CD4-positive, alpha-beta T cell treated with Interleukin-21 for 1 hour (primary cell): ENCODE measurements at places on chromosomes 16 and 17.
A peak's percentile ranks its signal among the peaks of the same experiment; 100 is the strongest.

GRCh38 chr17:30241051-30241450, 5.6 kb upstream of the SLC6A4 start:
- no peak for DNase-seq

- DNase-seq, result no peak
Measured at GRCh38 chr16:11087691-11088073, 143.3 kb downstream of the CLEC16A start.

- no peak for DNase-seq
Measured at GRCh38 chr16:31113121-31114120, 4.0 kb upstream of the KAT8 start.

GRCh38 chr17:75181608-75182318, 996 bp downstream of the SUMO2 start:
- DNase-seq, result peak; percentile 61

DNA sequence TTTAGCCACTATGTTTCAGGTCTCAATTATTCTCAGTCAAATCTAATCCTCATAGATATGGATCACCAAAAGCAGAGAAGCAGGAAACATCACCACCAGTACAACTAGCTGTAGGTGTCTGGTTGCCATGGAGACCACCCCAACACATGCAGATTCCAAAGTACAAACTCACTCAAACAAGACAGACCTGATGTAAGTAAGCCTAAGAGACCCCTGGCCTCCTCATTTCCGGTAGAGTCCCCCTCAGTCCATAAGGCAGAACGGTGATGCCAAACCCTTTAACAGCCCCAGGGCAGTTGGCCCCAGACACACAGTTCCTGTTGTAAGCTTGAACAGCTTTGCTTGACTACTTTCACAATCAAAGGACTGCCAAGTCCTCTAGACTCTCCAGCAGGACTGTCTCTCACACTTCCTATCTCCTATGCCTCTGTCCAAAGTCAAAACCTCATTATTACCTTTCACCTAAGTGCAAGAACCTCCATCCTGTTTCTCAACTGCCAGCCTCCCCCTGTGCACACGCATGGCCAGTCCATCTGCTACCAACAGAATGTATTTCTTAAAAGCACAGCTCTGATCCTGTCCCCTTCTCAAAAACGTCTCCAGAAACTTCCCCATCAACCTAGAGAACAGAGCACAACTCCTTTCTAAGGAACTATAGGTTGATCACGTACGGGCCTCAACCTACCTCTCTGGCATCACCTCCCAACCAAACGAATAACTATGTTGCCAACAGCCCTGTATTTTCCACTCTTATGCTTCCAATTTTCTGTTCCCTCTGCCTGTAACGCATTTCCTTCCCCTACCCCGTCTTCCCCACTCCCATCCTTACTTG, 23.9 kb downstream of the SLC39A11 start:
- DNase-seq, result no peak

GRCh38 chr16:82892324-82892723, 265.6 kb downstream of the CDH13 start:
- no peak for DNase-seq

GRCh38 chr17:74945543-74945942, 9.8 kb downstream of the OTOP3 start:
- no peak for DNase-seq

GRCh38 chr17:45101883-45102811, 30.2 kb downstream of the PLCD3 start:
- no peak for DNase-seq

GRCh38 chr16:29290631-29291247, 115.8 kb downstream of the NPIPB11 start:
- DNase-seq, result peak; percentile 62

DNA sequence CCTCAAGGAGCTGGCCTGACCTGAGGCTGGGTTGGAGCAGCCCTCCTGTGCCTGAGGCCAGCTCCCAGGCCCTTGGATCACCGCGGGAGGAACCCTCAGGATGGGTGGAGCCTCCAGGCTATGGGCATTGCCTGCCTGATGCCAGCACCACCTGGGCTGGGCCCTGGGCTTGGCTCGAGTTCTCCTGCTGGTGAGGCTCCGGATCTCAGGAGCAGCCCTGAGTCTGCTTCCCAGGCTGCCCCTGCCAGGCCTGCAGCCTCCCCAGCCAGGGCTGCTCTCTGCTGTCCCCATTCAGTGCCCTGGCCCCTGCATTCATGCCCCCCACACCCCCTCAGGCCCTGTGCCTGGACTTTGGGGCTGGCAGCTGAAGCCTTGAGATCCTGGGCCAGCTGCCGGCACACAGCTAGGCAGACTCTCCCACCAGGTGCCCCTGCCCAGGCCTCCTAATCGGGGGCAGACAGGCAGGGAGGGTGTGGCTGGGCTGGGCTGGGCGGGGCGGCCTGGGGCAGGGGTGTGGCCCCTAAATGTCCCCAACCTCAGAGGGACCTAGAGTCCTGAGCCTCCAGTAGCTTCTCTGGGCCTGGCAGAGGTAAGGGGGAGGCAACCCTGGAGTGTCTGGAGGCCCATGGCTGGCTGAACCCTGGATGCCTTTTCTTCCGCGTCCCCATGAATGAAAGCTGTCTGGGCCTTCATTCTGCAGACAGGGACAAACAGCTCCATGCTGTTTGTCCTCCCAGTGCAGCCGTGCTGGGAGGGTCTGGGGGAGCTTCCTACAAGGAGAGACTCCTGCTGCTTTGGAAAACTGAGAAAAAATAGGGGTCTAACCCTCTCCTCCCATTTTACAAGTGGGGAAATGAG, 1.1 kb upstream of the PIGQ start:
- DNase-seq, result no peak

GRCh38 chr17:78645421-78646295, 68.5 kb upstream of the DNAH17 start:
- peak; percentile 77 for DNase-seq

GRCh38 chr16:48676836-48677235, 66.9 kb upstream of the N4BP1 start:
- no peak for DNase-seq

- no peak for DNase-seq
Measured at GRCh38 chr16:85366031-85366763, 246.9 kb upstream of the GSE1 start.

- no peak for DNase-seq
Measured at GRCh38 chr17:55452139-55452790, 30.6 kb upstream of the MMD start.

GRCh38 chr17:77819497-77819896, 139.0 kb upstream of the TNRC6C start:
- DNase-seq, result no peak

- no peak for DNase-seq
Measured at GRCh38 chr16:80899809-80900592, 95.6 kb upstream of the CDYL2 start.

DNA sequence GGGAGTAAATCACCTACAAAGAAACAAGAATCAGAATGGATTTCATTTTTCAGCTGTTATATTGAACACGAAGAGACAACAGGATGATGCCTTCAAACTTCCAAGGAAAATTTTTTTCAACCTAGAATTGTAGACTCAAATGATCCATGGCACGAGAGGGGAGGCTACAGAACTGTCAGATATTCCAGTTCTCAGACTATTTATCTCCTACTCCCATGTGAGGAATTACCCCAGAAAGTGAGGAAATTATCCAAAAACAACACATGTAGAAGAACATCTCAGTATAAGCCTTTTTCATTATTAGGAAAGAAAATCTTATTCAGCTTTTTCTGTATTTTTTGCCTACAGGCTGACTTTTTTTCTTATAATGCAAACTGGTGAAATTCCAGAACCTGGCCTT, 5.5 kb upstream of the ASGR2 start:
- DNase-seq, result no peak

DNA sequence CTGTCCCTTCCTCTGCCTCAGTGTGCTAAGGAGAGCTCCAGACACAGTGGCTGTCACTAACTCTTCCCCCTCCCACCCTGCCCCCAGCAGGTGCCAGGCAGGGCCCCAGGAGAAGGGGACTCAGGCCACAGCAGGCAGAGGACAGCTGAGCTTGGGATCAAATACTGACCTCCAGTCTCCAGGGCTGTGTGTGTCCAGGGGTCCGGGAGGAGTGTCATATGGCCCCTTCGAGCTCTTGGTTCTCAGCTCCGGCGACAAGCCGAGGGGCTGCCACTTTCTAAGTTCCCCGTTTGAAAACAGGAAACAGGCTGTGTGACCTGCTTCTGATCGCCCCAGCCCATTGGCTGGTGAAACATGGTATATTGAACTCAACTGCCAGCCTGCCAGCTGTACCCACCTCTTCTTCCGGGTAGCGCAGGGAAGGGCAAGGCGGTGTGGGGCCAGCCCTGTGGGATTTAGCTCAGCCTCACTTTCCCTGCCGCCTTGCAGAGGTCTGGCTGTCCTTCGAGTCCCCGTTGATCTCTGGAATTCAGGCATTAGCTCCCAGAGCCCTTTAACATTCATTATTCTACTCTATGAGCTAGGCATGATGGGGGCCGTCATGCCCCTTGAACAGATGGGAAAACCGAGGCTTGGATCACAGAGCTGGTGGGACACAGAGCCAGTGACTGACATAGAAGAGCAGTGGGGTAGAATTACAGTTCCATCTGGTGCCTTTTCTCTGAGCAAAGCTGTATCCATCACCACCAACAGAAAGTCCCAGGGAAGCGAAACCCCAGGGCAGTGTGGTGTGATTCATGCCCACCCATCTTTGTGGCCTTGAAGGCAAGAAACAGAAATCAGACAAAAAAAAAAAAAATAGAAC, at the start of gene SNX20:
Gene SNX20 (minus strand): TSS at position 292 of the 865 bp plus-strand sequence. CDS start 3,786 bp downstream, outside the sequence.
- DNase-seq, result peak; percentile 83

- no peak for DNase-seq
Measured at GRCh38 chr16:89373355-89374110, 116.8 kb downstream of the ANKRD11 start.

- DNase-seq, result no peak
Measured at GRCh38 chr17:76138234-76138895, 2.7 kb downstream of the FOXJ1 start.

DNA sequence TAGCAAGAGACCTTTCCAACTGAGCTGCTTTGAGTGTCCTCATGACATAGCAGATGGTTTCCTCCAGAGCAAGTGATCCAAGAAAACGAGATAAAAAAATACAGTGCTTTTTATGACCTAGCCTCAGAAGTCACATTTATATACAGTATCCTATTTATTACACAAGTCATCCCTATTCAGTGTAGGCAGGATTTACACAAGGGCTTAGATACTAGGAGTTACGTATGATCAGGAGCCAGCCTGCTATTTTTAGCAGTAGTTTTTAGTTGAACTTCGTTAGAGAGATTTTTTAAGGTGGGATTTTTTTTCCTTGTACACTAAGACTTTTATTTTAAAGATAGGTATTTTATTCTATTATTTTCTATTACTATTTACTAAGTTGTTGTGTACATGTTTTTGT, 58.4 kb downstream of the PHKB start:
- no peak for DNase-seq

- no peak for DNase-seq
Measured at GRCh38 chr17:55285340-55286301, 20.9 kb downstream of the HLF start.

GRCh38 chr16:54062361-54063278, 224.0 kb downstream of the IRX3 start:
- no peak for DNase-seq

DNA sequence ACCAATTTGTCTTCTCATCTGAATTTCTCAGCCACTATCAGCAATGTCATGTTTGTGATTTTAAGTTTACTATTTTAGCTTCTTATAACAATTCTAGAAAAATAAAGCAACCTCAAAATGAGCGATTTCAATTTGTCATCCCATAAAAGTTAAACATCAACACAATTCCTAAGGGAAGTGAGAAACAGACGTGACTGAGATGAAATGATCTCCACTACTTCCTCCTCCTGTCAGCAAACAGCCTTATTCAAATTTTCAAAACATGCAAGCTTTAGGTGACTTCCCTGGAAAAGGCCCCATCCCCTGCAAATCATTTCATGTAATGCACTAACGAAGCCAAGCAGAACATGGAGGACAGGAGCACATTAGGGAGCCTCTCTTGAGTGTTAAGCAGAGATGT, 64.9 kb downstream of the ZNF652 start:
- DNase-seq, result no peak

DNA sequence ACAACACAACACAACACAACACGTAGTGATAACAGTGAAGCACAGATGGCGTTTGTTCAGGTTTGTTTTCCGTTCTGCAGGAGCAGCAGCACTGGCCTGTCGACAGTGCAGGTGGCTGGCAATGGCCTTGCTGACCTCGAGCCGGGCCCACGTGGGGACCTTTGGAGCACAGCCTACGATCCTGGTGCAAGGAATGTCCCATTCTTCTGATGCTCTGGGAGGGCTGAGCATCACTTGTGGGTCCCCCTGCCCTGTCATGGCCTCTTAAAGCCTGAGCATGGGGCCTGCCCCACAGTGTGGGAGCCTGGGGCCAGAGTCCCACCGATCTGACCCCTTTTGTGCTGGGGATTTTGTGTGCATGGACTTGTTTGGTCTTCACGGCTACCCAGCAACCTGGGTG, 6.8 kb downstream of the MAP2K3 start:
- no peak for DNase-seq

GRCh38 chr17:42248351-42249179, 27.6 kb downstream of the STAT5B start:
- peak; percentile 94 for DNase-seq

DNA sequence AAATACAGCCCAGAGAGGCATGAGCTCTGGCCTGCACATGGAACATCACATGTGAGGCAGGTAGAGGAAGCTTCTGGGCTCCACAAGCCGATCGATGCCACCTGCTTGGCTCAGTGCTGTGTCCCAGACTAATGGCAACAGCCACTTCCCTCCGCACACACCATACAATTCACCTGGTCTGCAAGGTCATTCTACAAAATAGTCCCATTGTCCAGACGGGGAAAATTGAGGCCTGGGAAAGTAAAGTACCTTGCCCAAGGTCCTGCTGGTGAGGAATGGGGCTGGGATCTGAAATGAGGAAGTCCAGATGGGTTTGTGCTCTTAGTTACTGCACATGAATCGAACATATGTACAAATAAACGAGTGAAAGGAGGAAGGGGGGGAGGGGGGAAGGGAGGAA, 88.0 kb downstream of the LITAF start:
- DNase-seq, result no peak

- DNase-seq, result peak; percentile 85
Measured at GRCh38 chr16:180681-181564, 664 bp downstream of the HBQ1 start.

- DNase-seq, result no peak
Measured at GRCh38 chr16:67533024-67533560, 4.5 kb downstream of the RIPOR1 start.
